ENCODE measurements at places on chromosomes 7 and 10. TPM values are rescaled to one million over a fixed set of nuclear protein-coding genes. Genes with fewer than 3 reads are reported as not detected.

Gene NKX1-2
- 0.03 TPM for total RNA-seq

Gene RGR
- total RNA-seq: not detected

Gene IFIT2
- 2.7 TPM for total RNA-seq

Gene HACD1
- 54.4 TPM for total RNA-seq
